ENCODE measurements at places on chromosomes 13 and 19. TPM values are rescaled to one million over a fixed set of nuclear protein-coding genes. Genes with fewer than 3 reads are reported as not detected.

The CYP2A6 gene
- total RNA-seq: not detected

The UBL5 gene
- 446 TPM for total RNA-seq

The CRLF1 gene
- total RNA-seq: not detected

The ZNF559 gene
- total RNA-seq: 10.7 TPM

The CD37 gene
- total RNA-seq: not detected

The ZNF737 gene
- 7.1 TPM for total RNA-seq

The FXYD1 gene
- total RNA-seq: not detected

The CEACAM5 gene
- total RNA-seq: not detected

The NKPD1 gene
- total RNA-seq: 0.30 TPM

The CNMD gene
- not detected for total RNA-seq

The HSPB6 gene
- total RNA-seq: 0.65 TPM

The VAV1 gene
- not detected for total RNA-seq

The TNNT1 gene
- 1.4 TPM for total RNA-seq

The TSKS gene
- total RNA-seq: not detected

The PLK5 gene
- total RNA-seq: not detected

The ICAM5 gene
- under 0.01 TPM for total RNA-seq

The PCDH9 gene
- 2.9 TPM for total RNA-seq

The NLRP7 gene
- not detected for total RNA-seq

The CYP4F11 gene
- total RNA-seq: not detected

The GRIN3B gene
- not detected for total RNA-seq

The PRR19 gene
- not detected for total RNA-seq

The CLIP3 gene
- total RNA-seq: 1.9 TPM

The FFAR1 gene
- not detected for total RNA-seq

The CATSPERD gene
- total RNA-seq: not detected

The CGB5 gene
- not detected for total RNA-seq

The TPRX1 gene
- total RNA-seq: not detected

The SYNGR4 gene
- total RNA-seq: not detected

The CACNG7 gene
- 0.15 TPM for total RNA-seq

The CILP2 gene
- not detected for total RNA-seq

The FXYD3 gene
- not detected for total RNA-seq

The BICRA gene
- 5.0 TPM for total RNA-seq

The RTBDN gene
- not detected for total RNA-seq

The SKA3 gene
- 6.8 TPM for total RNA-seq

All from epithelial cell of umbilical artery (primary cell).